ENCODE measurements at places on chromosomes 2 and 18.

DNA sequence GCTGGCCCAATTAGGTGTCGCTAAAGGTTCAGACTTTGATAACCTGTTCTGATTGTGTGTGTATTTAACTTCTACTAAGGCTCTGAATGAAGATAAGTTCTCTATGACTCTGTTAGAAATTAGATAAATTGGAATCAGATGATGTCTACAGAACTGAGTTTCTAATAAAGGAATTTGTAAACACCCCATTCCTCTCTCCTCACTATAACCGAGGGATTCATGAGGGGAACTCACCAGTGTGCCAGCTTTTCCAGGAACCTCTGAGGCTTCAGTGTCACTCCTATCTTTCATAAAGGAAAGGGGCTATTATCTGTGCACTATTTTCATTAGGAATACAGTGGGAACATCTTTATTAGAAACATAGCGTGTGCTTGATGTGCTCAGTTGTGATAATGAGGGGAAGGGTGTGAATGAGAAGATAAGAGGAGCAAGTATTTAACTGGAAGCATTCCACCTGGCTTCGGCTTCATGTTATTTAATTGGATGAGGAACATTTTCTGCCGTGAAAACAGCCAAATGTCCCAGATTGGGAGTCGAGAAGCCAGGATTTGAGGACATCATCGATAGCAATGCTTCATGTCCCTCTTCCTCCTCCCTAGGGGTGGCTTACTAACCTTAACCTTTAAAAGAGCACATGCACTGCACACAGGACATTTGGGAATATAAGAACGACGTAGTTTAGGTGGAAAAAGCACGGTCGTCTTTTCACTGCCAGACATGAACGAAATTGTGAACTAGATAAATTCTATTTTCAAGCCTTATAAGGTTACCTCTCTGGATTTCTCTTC, 84.8 kb upstream of the TCF4 start:
- DNase-seq, result no peak

DNA sequence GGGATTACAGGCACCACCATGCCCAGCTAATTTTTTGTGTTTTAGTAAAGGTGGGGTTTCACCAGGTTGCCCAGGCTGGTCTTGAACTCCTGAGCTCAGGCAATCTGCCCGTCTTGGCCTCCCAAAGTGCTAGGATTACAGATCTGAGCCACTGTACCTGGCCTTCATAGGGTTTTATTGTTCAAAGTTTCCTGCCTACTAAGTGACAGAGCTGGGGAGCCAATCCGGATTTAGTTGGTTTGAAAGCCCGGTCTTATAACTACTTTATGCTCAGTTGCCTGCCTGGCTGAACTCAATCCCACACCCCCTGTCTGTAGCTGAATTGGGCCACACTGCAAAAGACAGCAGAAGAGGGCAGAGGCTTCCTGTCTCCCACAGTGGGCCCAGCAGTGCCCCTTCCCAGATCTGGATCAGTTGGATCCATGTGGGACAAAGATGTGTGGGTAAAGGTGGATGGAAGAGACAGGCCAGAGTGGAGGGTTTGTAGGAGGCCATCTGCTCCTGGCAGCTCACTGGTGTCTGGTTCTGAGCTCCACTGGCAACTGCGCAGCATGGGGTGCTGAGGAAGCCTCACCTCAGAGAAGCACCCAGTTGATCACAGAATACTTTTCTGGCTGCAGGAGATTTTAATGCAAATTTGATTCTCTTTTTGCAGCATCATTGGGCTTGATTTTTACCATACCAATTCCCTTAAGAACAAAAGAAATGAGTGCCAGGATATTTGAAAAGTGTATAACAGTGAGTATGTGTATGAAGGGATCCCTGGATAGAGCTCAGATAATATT, 144.9 kb downstream of the DDX1 start:
- DNase-seq, result no peak

DNA sequence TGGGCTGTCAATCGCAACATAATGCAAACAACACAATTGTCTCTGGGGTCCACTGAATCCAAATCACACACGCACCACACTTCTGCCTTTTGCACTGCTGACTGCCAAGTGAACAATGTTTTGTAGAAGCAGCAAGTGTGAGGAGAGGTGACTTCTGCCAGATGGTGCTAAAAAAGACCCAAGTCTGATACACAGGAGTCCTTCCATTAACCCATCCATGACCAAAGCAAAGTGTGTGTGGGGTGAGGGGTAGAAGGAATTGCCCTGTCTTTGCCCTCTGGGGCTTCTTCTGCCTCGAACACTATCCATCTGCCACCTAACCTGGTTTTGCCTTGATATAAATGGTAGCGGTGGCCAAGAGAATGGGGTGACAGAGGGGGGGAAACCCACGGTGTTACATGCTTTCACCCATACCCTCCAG, 50.0 kb downstream of the C2orf42 start:
- no peak for DNase-seq

GRCh38 chr2:197805715-197806633, 1.6 kb downstream of the PLCL1 start:
- no peak for DNase-seq

GRCh38 chr2:237096201-237096600, 10.5 kb downstream of the COPS8 start:
- DNase-seq, result no peak

- DNase-seq, result no peak
Measured at GRCh38 chr2:118584062-118584749, 263.2 kb downstream of the EN1 start.

DNA sequence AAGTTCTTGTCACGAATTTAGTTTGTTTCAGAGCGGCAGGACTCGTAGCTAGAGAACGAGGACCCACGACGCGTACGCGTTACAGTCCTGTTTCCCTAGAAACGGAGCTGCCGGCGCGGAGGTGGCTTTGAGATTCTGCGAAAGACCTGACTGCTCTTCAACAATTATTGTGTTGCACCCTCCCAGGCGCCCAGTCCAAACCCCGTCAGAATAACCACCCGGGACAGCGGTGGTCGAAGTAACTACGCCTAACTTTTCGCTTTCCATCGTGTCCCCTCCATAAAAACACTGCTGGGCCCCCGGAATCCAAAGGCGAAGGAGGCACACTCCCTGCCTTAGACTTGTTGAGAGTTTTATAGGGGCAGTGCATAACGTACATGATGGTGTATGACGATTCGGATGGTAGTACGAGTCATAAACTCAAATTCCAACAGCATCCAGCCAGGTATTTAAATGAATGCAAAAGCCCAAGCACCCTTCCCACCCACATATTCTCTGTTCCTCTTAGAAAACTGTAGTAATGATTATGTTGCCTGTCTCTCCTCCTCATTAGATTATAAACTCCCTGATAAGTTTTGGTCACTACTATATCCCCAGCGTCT, 651 bp upstream of the STAM2 start:
- no peak for DNase-seq

DNA sequence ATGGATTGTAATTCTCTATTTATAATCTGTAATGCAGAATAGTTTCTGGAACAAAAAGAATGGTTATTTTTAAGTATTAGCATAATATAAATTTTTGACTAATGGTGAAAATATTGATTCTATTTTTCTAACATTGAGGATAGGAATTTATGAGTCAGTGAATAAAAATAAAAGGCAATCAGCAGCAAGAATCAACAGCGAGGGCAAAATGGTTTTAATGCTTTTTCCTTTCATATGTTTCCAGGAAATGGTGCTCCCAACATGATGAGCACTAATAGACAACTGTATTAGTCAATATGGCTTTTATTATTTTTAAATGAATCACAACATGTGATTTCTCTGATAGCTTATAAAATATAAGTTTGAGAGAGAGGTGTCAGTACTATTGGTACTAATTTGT, 90.7 kb upstream of the TFPI start:
- no peak for DNase-seq

DNA sequence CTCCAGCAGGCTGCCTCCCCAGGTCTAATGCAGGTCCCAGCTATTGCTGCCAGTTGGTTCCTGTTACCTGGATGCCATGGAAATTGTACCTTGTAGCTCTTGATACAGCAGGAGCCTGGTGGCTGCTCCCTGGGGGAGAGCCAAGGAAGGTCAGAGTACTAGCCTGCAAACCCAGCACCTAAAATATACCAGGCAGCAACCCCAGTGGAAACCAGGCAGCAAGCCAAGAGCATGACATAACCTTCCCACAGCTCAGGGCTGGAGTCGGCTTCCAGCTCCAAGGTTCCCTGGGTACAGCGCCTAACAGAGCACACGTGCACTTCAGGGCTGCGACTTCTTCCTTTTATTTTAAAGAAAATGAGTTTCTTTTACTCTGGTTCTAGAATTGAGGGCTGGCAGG, 30.3 kb downstream of the TNP1 start:
- no peak for DNase-seq

DNA sequence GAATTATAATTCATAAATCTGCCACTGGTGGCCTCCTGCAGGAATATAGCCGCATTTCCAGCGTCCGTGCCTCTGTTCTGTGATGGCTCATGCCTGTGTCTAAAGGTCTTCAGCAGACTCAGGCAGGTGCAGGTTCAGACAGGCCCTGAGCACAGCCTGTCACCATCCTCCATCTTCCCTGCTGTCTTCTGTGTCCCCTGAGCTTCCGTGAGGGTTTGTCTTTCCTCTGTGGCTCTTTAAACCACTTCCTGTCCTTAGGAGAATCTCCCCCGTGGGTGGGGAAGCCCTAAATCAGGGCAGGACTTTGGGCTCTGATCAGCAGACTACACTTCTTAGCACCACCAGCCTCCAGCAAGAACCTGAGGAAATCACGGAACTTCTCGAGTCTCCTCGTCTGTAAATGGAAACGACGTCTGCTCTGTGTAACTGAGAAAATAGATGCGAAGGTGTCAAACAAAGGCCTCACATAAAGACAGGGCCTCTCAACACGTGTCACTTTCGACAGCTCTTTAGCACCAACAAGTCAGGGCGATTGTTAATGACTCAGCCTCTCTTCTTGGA, 24.1 kb upstream of the NFATC1 start:
- DNase-seq, result no peak

- DNase-seq, result no peak
Measured at GRCh38 chr18:934518-935133, 30.0 kb downstream of the ADCYAP1 start.

- no peak for DNase-seq
Measured at GRCh38 chr2:110771547-110772382, 39.4 kb downstream of the ACOXL start.

DNA sequence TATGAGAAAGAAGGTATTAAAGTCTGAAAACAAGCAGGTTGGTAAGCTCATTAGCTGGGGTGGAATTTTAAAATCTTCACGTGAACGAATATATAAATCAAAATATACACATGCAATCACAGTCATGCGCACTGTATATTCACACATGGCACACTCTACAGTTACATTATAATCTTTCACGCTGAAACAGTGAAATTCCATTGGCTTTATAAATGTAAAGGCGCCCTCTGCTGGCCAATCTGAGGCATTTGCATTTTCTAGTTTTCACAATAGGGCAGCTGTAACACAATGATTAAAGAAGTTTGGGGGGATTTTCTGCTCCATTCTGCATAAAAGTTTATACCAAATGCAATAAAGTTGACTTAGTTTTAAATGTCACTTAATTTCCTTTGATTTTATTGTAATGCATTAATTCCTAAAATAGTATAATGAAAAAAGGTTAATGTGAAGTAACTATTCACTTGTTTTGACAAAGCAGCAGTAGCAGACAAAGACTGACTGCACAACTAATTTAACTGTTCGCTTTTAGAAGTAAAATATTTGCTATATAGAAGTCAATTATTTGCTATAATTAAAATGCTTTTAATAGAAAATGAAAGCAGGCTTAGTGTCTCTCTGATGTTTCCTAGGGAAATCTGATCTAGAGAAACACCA, 17.2 kb downstream of the IFIH1 start:
- peak; percentile 38 for DNase-seq

DNA sequence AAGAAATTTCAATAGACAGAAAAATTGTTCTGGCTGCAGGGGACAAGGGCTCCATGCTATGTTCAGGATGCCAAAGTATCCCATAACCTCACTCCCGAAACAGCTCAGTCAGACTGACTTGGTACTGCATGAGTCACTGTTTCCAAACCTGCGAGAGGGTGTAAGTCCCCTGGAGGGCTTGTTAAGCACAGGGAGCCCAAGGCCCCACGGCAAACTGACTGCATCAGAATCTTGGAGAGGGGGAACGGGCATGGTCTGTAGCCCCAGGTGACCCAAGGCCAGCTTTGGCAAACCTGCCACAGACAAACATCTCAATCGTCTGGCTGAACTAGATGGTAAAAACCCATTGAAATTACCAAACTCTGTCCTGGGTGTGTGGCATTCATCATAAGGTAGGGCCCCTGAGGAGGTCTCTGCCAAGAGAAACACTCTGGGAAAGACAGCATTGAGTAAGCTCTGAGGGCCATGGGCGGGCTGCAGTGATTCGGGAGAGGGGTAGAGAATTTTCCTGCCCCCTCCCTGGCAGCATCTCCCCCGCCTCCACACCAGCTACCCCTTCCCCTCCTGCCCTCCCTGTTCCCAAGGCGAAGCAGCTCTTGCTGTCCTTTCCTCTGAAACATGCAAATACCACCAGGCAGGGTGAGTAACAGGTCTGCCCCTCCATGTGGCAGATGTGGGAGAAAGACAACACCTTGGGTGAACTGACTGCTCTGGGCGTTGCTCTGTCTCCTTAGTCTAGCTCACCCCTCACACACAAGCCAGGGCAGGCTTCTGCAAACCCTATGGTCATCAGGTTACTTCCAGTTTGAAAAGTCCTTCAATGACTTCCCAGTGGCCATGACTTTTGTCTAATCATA, 274.7 kb upstream of the SIX2 start:
- DNase-seq, result no peak

DNA sequence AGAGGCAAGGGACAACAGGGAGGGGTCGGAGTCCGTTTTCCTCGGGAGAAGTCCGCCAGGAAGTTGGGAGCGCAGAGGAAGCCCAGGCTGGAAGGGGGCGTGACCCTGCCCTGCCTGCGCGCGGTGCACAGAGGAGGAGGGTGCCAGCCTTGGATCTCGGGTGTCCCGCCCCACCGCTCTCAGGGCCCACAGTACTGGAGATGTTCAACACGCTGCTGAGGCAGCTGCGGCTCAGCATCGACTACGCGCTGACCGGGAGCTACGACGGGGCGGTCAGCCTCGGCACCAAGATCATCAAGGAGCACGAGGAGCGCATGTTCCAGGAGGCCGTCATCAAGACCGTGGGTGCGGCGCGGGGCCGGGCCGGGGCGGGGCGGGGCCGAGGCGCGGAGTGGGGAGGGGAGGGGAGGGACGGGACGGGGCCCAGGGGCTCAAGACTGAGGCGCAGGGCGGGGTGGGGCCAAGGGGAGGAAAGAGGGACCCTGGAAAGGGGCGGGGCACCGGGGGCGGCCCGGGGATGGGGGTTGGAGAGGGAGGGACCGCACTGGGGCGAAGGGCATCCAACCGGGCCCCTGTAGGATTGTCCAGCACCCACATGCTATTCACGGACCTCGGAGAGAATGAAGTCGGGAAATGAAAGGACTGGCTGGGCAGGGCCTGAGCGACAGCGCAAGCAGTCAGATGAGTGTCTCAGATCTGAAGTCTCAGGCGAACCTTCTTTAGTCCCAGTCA, 36.6 kb downstream of the POMC start:
- DNase-seq, result no peak

- DNase-seq, result no peak
Measured at GRCh38 chr2:120323807-120324399, 22.0 kb upstream of the INHBB start.

GRCh38 chr2:241558532-241559322, at the start of gene BOK:
BOK (plus strand) TSS chr2:241558745; CDS start chr2:241559484, 739 bp downstream.
- DNase-seq, result no peak

All from CD4-positive, alpha-beta T cell treated with Interferon gamma for 1 hour (primary cell).